NCI-H187 (cell line): ENCODE measurements at places on chromosomes 7 and 10.

DNA sequence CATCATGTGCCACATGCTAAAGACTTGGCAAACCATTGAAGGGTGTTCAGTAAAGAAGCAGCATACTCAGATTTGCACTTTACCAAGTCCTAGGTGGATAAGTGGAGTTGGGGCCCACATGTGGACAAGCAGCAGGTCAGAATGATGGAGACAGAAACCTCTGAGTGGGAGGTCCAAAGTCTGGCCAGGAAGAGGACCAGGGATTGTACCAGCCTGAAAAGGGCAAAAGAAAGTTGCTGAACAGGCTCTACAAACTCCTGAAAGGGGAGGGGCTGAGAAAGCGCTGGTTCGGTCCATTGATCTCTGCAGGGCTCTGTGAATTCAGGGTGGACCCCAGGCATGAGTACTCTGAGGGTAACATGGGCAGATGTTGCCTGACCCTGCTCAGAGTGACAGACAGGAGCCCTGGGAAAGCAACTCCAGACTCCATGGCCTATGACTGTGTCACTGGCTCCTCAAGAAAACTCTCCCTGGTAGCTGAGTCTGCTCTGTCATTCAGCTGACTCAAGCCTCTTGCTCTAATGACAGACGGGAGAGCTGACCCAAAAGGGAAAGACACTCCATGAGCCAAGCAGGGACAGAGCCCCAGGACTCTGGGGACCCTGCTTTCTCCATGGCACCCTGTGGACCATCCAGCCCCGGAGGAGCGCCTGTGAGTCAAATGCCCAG is 68.5 kb downstream of the TBXAS1 start:
- no peak for DNase-seq

DNA sequence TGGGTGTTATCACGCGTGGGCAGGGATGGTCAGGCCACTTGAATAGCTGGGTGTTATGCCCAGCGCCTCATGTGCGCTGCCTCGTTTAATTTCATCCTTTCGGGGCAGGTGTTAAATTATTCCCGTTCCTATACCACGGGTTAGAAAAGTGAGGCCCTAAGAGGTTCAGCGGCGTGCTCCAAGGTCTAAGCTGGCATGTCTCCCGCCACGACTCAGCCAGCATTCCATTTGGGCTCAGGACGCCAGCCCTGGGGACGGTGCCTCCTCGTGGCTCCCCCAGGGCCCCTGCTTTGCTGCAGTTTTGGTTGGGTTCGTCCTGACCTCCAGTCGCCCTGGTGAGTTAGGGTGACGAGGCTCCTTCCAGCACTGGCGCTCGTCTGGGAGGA is 124.5 kb downstream of the TRRAP start:
- no peak for DNase-seq

GRCh38 chr10:19549503-19549902 is 266.7 kb upstream of the PLXDC2 start:
- no peak for DNase-seq

DNA sequence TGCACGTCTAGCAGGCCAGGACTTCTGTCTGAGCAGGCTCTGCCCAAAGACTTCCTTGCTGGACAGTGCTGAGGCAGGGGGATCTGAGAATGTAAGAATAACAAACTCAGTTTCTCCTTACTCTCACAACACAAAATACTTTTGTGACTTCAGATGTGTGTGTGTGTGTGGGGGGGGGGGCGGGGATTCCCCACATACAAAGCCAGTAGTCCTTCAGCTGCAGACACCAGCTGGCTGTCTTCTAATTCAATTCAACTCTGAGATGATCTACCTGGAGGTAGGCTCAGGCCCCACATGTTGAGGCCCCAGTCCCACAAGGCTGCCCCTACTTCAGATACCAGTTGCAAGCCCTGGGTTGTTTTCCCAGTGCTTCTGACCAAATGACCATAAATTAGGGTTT is 4.7 kb upstream of the CXCL12 start:
- no peak for DNase-seq

DNA sequence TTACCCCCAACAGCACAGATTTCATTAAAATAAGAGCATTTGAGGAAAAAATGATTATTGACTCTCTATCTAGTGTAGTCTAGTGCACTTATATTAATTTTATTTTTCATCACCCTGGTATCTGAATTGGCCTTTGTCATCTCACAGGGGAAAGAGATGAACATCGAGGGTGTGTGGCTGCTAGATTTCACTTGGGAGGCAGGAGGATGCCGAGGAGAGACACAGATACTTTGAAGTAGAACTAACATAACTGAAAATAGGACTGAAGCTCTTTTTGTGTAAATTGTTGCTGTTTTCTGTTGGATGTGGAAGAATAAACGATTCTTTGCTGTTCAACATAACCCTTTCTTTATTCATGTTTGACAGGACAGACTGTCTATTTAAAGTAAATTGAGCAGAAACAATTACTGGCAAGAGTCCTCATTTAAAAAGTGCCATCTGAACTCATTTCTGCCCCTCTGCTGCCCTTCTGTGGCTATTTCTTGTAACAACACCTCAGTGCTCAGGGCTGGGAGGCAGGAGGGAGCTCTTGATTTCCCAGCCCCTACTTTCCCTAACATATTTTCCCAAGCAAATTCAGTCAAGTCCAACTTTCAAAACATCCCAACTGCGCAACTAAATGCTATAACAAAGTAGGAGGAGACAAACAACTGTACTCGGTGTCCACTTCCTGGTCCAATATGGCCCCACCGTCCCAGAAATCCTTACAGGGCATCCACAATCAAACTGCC is 15.6 kb downstream of the LYZL1 start:
- DNase-seq: peak; percentile 30

GRCh38 chr7:148700661-148701064 is 2.0 kb downstream of the CUL1 start:
- DNase-seq: no peak

- no peak for DNase-seq
Measured at GRCh38 chr7:50208378-50208982, 96.0 kb upstream of the IKZF1 start.

- DNase-seq: no peak
Measured at GRCh38 chr7:28136885-28137284, 43.7 kb downstream of the JAZF1 start.

GRCh38 chr10:122239578-122240257 is 31.4 kb upstream of the BTBD16 start:
- no peak for DNase-seq

DNA sequence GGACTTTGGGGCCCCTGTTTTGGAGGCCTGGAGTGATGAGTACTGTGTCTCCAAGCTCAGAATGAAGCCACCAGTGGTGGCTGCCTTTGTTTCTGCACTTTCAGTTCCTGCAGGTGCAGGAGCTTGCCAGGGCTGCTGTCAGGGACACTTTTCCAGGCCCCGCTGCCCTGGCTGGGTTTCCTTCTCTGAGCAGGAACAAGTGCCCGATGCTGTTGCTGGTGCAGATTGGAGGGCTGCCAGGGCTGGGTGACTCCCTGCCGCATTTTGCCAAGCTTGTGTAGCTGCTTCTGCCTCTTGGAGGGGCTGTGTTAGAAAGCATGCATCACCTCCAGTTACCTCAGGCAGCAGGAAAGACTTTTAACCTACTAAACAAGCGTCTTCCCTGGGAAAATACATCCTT is 211.1 kb downstream of the MGMT start:
- no peak for DNase-seq

GRCh38 chr10:15137636-15138035 is 30.9 kb downstream of the NMT2 start:
- no peak for DNase-seq

GRCh38 chr10:88386204-88386788 is 196.8 kb downstream of the RNLS start:
- no peak for DNase-seq

GRCh38 chr7:106279425-106280197 is 5.2 kb downstream of the NAMPT start:
- DNase-seq: no peak

GRCh38 chr7:143974459-143974858 is 19.8 kb downstream of the OR2F1 start:
- DNase-seq: no peak

DNA sequence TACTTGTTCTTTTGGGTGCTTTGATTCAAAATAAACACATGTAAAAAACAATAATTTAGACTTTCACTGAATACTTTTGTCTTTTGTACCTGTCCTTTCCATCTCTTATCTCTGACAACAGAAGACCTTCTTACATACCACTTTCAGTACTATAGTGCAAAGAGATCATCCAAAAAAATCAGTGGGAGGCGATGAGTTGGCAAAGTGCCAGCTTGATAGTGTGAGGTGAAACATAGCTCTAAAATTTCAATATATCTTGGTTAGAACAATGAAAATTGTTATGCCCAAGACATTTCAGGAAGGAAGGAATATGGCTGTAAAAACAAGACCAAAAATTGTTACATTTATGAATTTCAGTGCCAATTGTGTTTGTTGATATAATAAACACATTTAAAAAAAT is 390.2 kb upstream of the COBL start:
- DNase-seq: no peak
